Right hindlimb (tissue), 1 donor: ENCODE measurements at places on chromosomes 16 and 17.

- DNase-seq, result no peak
Observed at GRCh38 chr16:5516115-5516514, 418.5 kb upstream of the EEF2KMT start.

- DNase-seq, result no peak
Observed at GRCh38 chr16:83698964-83699363, 108.8 kb upstream of the HSBP1 start.

GRCh38 chr17:78357177-78357586 is 2.7 kb downstream of the SOCS3 start:
- peak; percentile 66 for DNase-seq

DNA sequence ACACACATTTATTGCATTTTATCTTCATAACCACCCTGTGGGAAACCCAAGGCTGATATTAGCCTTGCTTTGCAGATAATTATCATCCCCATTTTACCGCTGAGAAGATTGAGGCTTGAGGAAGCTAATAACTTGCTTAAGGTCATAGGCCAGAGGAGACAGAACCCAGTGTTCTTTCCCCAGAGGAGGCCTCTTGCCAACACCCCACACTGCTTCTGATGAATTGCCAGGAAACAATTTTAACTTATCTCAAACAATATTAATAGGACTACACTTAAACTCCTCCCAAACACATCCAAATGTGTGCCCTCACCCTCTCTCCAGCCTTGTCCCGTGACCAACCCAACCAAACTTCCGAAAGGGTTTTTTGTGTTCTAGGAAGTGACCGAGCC is 2.1 kb upstream of the SPG7 start:
- DNase-seq, result no peak

DNA sequence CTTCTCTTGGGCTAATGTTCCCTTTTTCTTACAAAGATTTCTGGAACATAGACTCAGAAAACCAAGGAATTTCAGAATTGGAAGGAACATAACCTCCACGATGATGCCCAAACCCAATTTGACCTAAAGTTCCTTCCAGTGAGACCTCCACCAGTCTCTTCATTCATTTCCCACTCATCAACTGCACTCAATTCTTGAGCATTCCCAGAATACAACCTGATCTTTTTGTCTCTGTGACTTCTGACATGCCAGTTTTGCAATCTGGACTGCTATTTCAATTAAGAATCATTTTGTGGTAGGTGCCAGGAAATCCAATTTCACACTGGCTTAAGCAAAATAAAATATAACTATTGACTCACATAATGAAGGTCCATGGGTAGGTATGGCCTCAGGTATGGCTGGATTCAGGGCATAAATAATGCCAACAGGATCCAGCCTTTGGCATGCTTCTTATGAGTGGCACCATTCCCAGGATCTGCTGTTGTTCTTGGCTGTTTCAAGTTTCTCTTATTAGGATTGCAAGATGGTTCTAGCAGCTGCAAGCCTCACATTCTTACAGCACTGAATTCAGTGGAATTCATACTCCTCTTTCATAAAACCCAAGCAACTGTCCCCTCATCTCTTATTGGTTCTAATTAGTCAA is 184.3 kb downstream of the HS3ST4 start:
- DNase-seq, result peak; percentile 57

GRCh38 chr16:68351991-68352431 is 41.2 kb downstream of the PRMT7 start:
- DNase-seq, result no peak

GRCh38 chr17:27264068-27264812 is 29.7 kb upstream of the WSB1 start:
- no peak for DNase-seq

- no peak for DNase-seq
Observed at GRCh38 chr17:7486181-7486580, 2.0 kb downstream of the POLR2A start.

DNA sequence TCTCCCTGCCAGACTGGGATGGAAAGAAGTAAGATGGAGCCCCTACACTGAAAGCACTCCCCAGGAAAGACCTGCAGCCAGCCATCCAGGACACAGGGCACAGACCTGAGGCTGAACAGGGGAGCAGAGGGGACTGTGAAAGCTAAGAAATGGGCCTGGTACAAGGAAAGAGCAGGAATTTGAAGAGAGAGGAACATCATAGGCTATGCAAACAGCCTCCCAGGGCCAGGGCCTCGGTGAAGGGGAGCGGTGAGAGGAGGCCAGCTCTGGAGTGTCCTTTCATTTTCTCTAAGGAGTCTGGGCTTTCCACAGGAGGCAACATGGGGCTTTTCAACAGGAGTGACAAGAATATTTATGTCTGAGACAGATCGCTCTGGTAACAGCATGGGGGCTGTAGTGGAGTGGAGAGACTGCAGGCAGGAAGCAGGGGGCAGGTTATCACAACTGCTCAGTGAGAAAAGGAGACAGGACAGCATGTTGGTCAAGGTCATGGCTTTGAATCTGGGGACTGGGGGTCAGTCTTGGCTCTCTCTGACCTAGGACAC is 50.1 kb downstream of the TOM1L2 start:
- no peak for DNase-seq

GRCh38 chr17:55649957-55650597 is 72.6 kb downstream of the TMEM100 start:
- no peak for DNase-seq

- DNase-seq, result peak; percentile 12
Observed at GRCh38 chr17:82960419-82961271, 118.8 kb upstream of the METRNL start.

- peak; percentile 98 for DNase-seq
Observed at GRCh38 chr16:30658731-30659506, 688 bp downstream of the FBRS start.

DNA sequence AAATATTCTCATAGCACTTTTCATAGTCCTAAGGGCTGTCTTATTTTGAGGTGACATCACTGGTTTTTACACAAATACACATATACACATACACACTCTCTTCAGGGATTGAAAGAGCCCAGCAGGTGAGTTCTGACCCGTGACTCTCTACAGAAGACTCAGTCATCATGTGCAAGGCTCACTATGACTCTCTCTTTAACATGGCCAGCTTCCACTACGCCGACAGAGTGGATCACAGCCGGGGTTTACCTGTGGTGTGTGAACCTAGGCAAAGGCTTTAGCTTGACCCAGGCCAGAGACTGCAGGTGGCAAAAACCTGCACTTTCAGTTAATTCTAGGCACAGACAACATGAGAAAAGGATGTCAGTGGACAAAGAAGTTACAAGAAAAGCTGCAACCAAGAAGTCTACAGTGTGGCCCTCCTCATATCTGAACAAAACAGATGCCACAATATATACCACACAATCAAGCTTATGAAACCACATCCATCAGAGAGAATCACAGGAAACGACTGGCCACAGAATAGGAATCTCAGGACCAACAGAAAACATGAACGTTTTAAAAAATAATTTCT is 56.5 kb downstream of the CYTH1 start:
- no peak for DNase-seq

- DNase-seq, result peak; percentile 57
Observed at GRCh38 chr17:74812109-74813009, 36.2 kb upstream of the NAT9 start.

- DNase-seq, result no peak
Observed at GRCh38 chr17:44935116-44935515, 12.5 kb downstream of the KIF18B start.

- DNase-seq, result no peak
Observed at GRCh38 chr16:28846933-28847273, 755 bp upstream of the TUFM start.

- DNase-seq, result no peak
Observed at GRCh38 chr16:1917665-1918350, 407 bp downstream of the HS3ST6 start.

DNA sequence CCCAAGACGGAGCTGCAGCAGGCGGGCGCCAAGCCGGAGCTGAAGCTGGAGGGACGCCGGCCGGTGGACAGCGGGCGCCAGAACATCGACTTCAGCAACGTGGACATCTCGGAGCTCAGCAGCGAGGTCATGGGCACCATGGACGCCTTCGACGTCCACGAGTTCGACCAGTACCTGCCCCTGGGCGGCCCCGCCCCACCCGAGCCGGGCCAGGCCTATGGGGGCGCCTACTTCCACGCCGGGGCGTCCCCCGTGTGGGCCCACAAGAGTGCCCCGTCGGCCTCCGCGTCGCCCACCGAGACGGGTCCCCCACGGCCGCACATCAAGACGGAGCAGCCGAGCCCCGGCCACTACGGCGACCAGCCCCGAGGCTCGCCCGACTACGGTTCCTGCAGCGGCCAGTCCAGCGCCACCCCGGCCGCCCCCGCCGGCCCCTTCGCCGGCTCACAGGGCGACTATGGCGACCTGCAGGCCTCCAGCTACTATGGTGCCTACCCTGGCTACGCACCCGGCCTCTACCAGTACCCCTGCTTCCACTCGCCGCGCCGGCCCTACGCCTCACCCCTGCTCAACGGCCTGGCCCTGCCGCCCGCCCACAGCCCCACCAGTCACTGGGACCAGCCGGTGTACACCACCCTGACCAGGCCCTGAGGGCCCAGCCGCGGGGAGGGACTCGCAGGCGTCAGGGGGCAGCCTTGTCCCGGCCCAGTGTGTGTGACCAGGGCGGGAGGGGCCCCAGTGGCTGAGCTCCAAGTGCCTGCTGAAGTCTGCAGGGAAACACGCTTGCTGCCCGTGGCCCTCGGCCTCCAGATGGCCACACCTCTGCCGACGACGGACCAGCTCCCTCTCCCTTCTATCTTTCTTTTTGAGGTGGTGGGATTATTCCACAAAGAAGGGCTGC is 3.4 kb downstream of the SOX8 start:
- peak; percentile 43 for DNase-seq

DNA sequence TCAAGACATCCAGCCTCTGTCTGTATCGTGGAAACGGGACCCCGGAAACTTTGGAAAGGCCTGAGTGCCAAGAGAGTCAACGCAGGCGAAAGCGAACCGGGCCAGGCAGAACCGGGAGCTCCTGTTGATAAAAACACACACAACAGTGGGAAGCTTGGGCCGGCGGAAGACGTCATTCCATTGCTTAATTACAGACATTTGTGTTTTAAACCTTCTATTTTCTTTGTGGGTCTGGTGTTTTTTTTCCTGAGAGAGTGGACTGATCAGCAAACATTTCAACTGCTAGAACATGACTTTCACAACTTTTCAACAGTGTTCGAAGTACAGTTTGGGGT is 878 bp upstream of the RNF157 start:
- DNase-seq, result no peak

- DNase-seq, result no peak
Observed at GRCh38 chr16:17457997-17458396, 12.8 kb downstream of the XYLT1 start.

DNA sequence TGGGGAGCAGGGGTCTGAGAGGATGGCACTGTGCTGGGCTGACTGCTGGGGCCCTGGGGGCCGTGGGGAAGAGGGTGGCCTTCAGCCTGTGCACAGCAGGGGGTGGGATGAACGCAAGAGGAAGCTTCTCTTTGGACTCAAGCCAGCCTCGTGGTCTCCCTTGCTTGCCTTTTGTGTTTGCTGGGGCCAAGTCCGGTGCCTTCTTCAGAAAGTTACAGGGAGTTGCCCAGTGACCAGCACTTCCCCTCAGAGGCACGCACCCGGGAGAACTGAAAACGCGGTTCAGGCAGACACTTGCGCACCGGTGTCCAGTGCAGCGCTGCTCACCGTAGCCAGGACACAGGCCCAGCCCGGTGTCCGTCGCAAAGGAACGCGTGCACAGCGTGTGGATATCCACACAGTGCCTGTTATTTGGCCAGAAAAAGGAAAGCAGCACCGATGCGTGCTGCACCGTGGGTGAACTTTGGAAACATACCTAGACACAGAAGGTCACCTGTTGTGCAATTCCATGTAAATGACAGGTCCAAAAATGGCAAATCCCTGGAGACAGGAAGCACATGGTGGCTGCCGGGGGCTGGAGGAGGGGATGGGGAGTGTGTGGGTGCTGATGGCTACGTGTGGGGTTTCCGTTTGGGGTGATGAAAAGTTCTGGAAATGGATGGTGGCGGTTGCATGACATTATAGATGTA is 29.4 kb upstream of the NUDT16L1 start:
- no peak for DNase-seq

- no peak for DNase-seq
Observed at GRCh38 chr16:69293401-69293800, 17.7 kb upstream of the VPS4A start.

GRCh38 chr16:52456368-52456767 is 90.6 kb downstream of the TOX3 start:
- no peak for DNase-seq

DNA sequence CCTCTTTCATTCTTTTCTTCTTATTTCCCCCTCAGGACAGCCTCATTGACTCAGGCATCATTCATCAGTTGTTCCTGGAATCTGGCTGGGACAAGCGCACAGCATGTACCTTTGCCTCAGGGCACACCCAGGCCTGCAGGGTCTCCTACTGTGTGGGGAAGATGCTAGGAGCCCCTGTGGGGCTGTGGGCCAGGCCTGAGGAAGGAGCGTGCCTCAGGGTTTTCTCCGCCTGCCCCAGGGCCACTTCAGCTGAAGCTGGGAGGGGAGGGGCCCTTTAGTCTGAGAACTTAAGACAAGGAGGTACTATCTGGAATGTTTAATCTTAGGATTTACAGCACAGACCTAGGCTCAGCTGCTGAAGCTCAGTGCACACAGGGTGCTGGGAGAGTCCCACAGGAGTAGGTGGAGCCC is 7.9 kb downstream of the ELMO3 start:
- DNase-seq, result no peak

- DNase-seq, result no peak
Observed at GRCh38 chr16:55555436-55555835, 11.0 kb upstream of the CAPNS2 start.

- no peak for DNase-seq
Observed at GRCh38 chr17:21124086-21124485, 2.7 kb upstream of the DHRS7B start.

DNA sequence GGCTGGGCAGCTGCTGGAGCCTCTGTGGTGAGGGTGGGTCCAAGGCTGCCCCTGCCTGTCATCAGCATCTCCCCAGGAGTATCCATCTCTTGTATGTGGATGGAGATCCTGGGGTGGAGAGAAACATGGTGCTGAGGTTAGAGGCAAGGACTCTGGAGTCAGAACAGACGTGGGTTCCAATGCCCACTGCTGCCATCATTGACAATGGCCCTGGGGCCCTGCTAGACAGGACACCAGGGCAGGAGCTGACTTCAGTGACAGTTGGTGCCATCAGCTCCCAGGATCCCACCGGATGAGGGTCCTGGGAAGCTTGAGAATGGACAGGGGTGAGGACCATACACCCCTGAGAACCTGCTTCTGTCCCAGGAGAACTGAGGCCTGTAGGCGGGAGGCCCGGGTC is 15.6 kb downstream of the MYLK3 start:
- no peak for DNase-seq

DNA sequence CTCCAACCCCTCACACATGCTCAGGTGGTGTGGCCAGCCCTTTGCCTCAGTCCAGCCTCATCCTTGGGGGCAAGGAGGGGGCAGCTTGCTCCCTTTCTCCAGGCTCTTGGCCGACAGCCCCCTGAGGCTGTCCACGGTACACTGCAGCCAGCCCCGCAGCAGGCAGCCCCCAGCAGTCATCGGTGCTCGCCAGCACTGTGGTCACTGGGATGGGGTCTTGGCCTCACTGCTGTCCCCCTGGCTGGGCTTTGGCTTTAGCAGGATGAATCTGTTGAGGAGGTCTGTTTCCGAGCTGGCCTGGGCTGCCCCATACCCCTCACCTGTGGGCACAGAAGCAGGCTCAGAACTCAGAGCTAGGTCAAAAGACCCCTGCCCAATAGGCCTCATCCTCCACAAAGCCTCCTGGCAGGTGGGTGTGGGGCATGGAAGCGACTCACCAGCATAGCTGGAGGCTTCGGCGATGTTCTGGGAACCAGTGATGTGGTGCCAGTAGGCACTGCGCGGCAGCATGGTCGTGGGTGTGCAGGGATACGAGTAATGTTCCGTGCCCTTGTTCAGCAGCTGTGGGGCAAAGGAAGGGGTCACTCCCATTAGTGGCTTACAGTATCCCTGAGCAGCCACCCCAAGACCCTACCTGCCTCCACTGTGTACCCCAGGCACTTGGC is 10.8 kb downstream of the POLR2C start:
- no peak for DNase-seq
